DND-41 (cell line): ENCODE measurements at places on chromosomes 1 and 21.

GRCh38 chr1:9438431-9439073 is 100.7 kb upstream of the SLC25A33 start:
- no peak for DNase-seq

GRCh38 chr1:203519053-203519840 is 25.3 kb downstream of the OPTC start:
- no peak for DNase-seq

- DNase-seq = no peak
Observed at GRCh38 chr1:184708084-184708676, 46.5 kb downstream of the EDEM3 start.

- DNase-seq = no peak
Observed at GRCh38 chr1:14236097-14236496, 362.4 kb upstream of the KAZN start.

DNA sequence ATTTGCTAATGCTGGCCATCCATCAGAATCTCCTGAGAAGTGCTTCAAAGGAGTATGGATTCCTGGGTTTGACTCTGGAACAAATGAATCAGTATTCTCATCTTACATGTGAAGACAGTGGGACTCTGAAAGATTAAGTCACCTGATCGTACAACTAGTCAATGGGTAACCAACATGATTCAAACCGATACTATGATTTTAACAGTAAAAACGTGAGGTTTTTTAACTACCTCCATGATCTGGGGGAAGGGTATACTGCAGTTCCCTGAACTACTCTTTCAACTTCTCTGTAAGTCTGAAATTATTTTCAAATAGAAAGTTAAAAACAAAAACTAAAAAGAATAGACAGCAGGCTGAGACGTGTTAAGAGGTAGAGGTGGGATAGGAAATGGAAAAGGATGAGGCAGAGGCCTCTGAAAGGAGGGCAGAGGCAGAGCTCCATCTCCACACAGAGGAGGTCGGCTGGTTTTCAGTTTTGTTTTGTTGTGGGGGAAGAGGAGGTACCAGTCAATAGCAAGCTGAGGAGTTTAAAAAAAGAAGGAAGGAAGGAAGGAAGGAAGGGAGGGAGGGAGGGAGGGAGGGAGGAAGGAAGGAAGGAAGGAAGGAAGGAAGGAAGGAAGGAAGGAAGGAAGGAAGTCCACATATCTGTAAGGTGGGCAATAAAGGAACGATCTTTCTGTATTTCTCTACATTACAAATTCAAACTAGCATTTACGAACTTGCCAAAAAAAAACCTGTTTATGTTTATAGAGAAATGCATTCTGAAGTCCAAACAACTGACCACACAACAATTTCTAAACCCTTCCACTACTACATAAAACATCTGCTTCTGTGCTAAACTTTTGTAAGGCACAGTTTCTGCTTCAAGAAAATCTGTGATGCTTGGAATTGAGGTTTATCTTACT is 213.1 kb downstream of the RERE start:
- DNase-seq = peak; percentile 11

DNA sequence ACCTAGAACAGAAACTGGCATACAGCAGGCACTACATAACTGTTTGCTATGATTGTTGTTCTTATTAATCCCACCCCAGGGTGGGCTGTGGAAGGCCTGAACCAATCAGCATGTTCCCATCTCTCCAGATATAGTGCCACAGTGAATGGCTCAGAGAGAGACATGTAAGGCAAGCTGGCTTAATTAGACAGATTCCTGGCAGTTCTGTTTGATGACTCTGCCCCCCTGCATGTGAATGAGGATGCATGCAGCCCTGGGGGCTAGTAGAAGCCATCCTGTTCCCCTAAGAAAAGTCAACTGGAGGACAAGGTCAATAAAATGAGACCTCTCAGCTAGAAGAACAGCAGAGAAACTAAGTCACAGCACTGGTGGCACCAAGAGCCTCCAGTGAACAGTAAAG is 130.3 kb downstream of the GLIS1 start:
- DNase-seq = no peak

- no peak for DNase-seq
Observed at GRCh38 chr1:200437556-200438203, 27.8 kb upstream of the ZNF281 start.

DNA sequence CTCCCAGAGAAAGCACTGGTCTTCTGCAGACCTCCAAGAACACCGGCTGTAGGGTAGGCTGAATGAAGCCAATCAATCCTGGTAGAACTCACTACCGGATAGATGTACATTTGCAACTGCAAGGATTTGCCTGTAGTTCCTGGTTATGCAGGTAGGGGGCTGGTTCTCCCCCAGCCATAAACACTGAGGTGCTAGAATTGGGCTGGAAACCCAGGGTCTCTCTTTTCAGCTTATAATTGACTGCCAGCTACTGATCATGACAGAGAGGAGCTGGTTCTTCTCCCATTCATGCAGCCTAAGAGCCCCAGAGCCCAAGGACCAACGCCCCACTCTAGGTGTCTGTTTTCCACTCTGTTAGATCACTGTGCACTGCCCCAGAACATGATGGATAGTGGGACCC is 21.5 kb upstream of the MTARC2 start:
- no peak for DNase-seq

DNA sequence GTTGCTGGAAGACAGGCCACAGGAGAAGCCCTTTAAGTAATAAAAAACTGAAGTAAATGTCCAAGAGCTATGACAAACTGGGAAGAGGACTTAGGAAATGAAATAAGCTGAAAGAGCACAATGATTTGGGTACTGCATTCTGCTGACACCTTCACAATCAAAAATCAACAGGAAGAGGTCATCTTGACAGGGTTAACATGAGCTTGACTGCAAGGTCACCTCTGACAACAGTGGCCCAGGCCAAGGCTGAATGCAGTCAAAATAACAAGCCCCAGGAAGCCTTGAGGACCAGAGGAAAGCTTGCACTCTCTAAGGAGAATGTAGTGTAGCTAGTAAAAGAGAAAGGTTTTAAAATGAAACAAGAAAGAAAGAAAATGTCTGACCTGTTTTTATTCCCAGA is 179.3 kb downstream of the SEC16B start:
- DNase-seq = no peak

- DNase-seq = no peak
Observed at GRCh38 chr1:8002329-8002910, 23.7 kb downstream of the ERRFI1 start.
